ENCODE measurements at places on chromosomes 2 and 18. TPM values are rescaled to one million over a fixed set of nuclear protein-coding genes. Genes with fewer than 3 reads are reported as not detected.

TUBA3D gene
- total RNA-seq = not detected

EVX2 gene
- not detected for total RNA-seq

SLC19A3 gene
- total RNA-seq = not detected

DCC gene
- not detected for total RNA-seq

- H3K27ac ChIP-seq = no peak overlapping the region
- H3K36me3 ChIP-seq = peaks cover 8% of the 10 kb centered on the region
Measured at GRCh38 chr2:25806941-25807340, 71.3 kb downstream of the ASXL2 start.

- no peak overlapping the region for H3K4me3 ChIP-seq
- no peaks in the 10 kb centered on the region for H3K4me1 ChIP-seq
- H3K27ac ChIP-seq = no peak overlapping the region
- H3K36me3 ChIP-seq = no peaks in the 10 kb centered on the region
Measured at GRCh38 chr2:17799301-17800120, 16.7 kb upstream of the MSGN1 start.

GRCh38 chr2:48531141-48531648, 1.2 kb downstream of the STON1 start:
- no peak for DNase-seq
- no peak overlapping the region for H3K4me3 ChIP-seq
- peaks cover 12% of the 10 kb centered on the region for H3K27me3 ChIP-seq

- H3K27ac ChIP-seq = no peak overlapping the region
- H3K4me1 ChIP-seq = no peaks in the 10 kb centered on the region
Measured at GRCh38 chr2:225276207-225276606, 123.3 kb upstream of the NYAP2 start.

DNA sequence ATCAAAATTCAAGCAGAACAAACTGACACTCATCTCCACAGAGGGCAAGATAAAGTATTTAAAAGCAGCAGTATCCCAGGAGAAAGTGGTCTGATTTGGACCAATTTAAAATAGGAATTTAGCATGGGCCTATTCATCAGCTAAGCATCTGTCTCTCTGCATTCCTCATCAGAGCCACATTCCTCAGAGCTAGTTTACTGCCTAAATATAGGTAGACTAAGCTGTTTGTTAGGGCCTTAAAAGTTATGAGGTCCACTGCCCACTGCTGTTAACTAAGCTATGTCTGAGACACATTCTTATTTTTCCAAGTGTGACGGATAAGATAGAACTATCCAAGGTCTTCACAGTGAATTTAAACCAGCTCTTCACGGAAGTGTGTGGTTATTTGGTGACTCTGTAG, 17.6 kb downstream of the NEB start:
- no peaks in the 10 kb centered on the region for H3K36me3 ChIP-seq
- H3K4me1 ChIP-seq = no peaks in the 10 kb centered on the region
- no peak for DNase-seq
- no peak overlapping the region for H3K4me3 ChIP-seq
- H3K27ac ChIP-seq = no peak overlapping the region
- no peaks in the 10 kb centered on the region for H3K27me3 ChIP-seq

DNA sequence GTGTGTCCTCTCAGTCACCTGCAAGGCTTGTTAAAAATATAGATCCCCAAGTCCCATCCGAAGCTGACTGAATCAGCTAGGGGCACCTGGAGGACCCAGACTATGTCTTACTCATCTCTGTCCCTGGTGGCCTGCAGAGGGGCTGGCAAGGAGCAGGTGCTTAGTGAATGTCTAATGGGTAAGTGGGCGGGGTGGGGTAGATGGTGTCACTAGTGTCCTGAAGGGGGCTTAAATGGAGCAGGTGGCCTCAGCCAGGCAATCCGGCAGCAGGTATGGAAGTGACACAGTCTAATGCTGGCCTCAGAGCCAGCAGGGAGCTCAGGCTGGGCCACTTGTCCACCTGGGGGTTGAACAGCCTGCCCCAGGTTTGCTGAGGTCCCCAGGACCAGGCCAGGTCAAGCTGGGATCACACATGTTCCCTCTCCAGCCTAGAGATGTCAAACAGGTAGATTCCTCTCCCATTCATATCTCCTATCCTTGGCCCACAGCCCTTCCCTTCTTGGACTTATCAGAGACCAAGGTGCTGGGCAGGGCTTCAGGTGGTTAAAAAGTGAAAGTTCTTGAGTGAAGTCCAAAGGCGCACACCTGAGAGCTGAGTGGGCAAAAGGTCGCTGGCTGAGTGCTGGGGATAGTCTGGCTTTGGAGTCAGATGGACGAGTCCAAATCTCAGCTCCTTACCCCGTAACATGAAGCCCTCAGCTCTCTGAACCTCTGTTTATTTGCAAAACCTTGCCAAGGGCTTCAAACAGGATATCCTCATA, 1.7 kb downstream of the STEAP3 start:
- no peaks in the 10 kb centered on the region for H3K36me3 ChIP-seq
- no peaks in the 10 kb centered on the region for H3K27me3 ChIP-seq
- no peak overlapping the region for H3K27ac ChIP-seq
- no peak for DNase-seq

- H3K27ac ChIP-seq = no peak overlapping the region
- no peaks in the 10 kb centered on the region for H3K27me3 ChIP-seq
- H3K4me3 ChIP-seq = no peak overlapping the region
- DNase-seq = peak; percentile 29
- no peaks in the 10 kb centered on the region for H3K36me3 ChIP-seq
- peaks cover 4% of the 10 kb centered on the region for H3K4me1 ChIP-seq
Measured at GRCh38 chr2:26922405-26923188, 47.8 kb upstream of the MAPRE3 start.
